ENCODE measurements at places on chromosomes 1 and 21. TPM values are rescaled to one million over a fixed set of nuclear protein-coding genes. Genes with fewer than 3 reads are reported as not detected.

The SNRNP40 gene
- 28.7 TPM for total RNA-seq

- peak; percentile 49 for DNase-seq
Observed at GRCh38 chr1:63892632-63893395, 119.0 kb downstream of the ROR1 start.

DNA sequence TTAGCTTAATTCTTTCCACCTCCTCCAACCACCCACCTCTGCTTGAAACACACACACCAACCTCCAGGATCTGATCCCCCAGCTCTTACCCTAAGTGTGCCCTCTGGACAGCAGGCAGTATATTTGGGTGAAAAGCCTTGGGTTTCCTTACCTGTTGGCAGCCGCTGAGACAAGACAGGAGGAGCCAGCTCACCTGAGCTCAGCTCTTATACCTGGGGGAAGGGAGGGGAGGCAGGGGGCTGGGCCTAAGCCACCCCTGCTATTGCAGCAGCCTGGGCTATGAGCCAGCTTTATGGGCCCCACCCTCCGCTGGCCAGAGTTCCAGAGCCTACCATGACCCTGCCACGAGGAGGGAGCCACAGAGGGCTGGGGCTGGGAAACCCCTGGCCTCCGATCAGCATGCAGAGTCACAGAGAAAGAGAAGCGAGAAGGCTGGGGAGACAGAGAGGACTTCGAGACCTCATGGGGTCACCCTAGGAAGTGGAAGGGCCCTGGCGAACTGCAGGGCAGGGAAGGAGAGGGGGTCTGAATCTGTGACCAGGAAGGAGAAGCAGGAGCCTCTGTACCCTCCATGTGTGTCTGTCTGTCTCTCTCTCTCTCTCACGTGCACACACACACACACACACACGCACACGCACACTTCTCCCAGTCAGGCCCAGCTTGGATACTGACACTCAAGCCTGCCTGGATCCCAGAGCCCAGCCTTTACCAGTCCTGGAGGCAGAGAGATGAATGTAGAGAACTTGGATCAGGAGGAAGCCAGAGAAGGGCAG, at the start of gene S100A14:
Gene S100A14 (minus strand): TSS at position 182 of the 773 bp plus-strand sequence. CDS start 467 bp downstream, outside the sequence.
- DNase-seq = peak; percentile 72

The C1orf74 gene
- 1.0 TPM for total RNA-seq

The CDC20 gene
- total RNA-seq = not detected

DNA sequence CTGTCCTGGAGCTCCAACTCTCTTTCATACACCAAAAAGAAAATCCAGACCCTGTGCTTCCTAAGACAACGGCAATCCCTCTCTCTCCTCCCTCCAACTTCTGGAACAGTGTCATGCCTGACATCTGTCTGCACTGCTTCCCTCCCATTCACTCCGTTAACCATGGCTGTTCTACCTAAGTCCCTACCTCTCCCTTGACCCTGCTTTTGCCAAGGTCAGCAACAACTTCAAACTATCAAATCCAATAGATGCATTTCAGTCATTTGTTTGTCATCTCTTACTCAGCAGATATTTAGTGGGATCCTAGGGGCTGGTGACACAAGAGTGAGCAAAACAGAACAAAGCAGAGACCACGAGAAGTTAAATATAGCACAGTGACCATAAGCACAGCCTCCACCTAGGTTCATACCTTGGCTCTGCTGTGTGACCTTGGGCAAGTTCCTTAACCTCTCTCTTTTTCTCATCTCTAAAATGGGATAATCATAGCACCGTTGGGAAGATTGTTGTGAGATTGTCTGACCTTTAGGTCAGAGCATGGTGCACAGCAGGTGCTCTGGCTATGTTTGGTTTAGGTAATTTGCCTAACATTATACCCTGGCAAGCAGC, 88.9 kb downstream of the TMEM53 start:
- no peak for DNase-seq

DNA sequence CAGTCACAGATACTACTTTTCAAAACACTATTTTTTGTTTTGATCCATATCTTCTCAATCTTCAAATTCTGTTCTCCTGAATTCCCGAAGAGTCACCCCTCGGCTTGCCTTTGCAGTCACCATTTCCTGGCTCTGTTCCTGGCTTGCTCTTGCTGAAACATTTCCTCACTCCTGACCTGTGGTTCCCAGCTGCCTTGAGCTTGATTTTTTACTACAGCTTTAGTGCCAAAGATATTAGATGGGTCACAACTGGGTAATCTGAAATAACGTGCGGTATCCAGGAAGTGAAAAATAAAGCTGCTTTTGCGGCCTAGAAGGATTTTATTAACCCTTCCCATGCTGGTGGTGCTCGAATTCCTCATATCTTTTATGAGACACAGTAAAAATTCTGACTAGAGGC, 318.8 kb downstream of the PCP4 start:
- DNase-seq = no peak

The CLCNKA gene
- 4.0 TPM for total RNA-seq

The RAB3B gene
- 1.3 TPM for total RNA-seq

GRCh38 chr1:152912900-152913299, 4.6 kb downstream of the IVL start:
- no peak for DNase-seq

The MAPKAPK2 gene
- total RNA-seq = 46.5 TPM

GRCh38 chr21:32545948-32546441, 39.3 kb downstream of the TCP10L start:
- no peak for DNase-seq

DNA sequence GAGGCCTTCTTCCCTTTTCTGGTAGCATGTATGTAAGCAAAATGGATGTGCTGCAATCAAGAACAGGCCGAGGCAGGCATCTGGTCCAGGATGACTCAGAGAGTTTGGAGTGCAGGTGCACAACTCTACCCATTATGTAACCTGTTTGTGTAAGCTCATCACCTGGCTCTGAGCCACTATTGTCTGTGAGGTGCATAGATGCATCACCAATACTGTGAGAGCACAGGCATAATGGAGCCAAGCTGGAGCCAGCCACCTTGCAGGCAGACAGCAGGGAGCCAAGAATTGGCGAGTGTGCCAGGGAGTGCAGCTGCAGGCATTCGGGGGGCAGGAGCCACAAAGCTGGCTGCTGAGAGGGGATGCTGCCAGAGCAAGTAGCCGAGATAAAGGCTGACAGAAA, 549.9 kb upstream of the RGS18 start:
- DNase-seq = no peak

DNA sequence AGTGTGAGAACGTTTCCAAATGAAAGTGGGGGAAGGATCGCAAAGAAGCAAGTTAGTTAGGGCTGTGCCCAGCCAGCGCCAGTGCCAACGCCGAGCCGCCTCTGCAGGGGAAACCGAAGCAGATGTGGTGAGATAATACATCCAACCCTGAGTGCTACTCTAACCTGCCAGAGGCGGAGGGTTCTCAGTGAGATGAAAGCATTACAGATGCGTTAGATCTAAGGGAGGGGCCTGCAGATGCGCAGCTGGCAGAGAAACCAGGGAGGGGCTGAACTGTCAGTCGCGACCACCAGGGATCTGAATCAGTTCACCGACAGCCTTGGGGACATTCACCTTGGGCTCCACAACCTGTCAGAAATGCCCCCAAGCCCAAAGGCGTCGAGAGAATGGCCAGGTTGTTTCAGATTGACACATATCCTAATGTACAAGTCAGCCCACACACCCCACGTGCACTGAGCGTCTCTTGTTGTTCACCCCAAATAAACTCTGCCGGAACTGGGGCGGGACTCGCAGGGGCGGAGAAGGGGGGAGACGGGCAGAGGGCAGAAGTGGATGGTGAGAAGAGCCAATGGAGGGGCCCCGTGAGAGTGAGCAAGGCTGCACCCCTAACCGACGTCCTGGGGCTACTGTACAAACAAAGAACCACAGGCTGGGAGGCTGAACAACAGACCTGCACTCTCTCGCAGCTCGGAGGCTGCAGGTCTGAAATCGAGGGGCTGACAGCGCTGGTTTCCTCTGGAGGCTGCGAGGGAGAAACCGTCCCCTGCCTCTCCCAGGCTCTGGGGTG, 8.7 kb upstream of the UMODL1 start:
- no peak for DNase-seq

GRCh38 chr1:203274603-203275381, 30.5 kb upstream of the BTG2 start:
- peak; percentile 33 for DNase-seq

- DNase-seq = no peak
Observed at GRCh38 chr1:233679591-233680373, 65.9 kb downstream of the KCNK1 start.

GRCh38 chr21:41170442-41170841, 2.5 kb downstream of the BACE2 start:
- peak; percentile 68 for DNase-seq

The HPDL gene
- not detected for total RNA-seq

DNA sequence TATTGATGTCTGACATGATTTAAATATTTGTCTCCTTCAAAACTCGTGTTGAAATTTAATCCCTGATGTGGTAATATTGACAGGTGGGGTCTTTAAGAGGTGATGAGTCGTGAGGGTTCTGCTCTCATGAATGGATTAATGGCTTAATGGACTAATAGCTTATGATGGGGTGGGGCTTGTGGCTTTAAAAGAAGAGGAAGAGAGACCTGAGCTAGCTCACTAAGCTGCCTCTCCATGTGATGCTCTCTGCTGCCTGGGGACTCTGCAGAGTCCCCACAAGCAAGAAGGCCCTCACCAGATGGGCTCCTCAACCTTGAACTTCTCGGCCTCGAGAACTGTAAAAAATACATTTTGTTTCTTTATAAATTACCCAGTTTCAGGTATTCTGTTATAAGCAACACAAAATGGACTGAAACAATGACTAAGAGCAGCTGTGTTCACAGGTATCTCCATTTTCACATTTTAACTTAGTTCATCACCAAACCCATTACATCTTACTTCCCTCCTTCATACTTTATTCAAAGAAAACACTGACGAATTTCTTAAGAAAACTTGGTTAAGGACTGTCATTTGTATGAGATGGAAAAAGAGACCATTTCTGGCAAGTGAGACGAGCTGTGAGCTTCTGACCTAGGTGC, 12.1 kb upstream of the AIM2 start:
- no peak for DNase-seq

The ZNF593OS gene
- total RNA-seq = not detected

- DNase-seq = no peak
Observed at GRCh38 chr1:29686012-29686930, 449.9 kb downstream of the PTPRU start.

The PCBP3 gene
- total RNA-seq = 1.3 TPM

- no peak for DNase-seq
Observed at GRCh38 chr21:42237577-42237976, 18.6 kb downstream of the ABCG1 start.

The CLCA4 gene
- total RNA-seq = not detected

DNA sequence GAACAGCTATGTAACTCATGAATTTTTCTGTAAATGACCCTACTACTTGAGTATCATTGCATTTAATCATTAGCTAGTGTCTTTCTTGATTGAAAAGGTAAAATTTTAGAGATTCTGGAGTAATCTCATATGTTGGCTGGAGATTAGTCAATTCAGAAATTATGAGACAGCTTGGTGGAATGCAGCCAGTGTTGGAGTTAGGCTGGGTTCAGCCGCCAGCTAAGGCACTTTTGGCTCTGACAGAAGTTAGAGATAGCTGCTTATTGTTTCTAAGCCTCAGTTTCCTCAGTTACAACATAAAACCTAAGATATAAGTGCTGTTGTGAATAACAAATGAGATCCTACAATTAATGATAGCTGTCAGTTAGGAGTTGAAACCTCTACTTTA, 49.4 kb downstream of the TBCE start:
- no peak for DNase-seq

GRCh38 chr1:2322581-2323211, 68.7 kb downstream of the MORN1 start:
- DNase-seq = peak; percentile 53

The HRNR gene
- total RNA-seq = not detected

- no peak for DNase-seq
Observed at GRCh38 chr1:217089361-217090014, 366.3 kb upstream of the ESRRG start.

- no peak for DNase-seq
Observed at GRCh38 chr21:37542512-37542911, 175.9 kb downstream of the DYRK1A start.

DNA sequence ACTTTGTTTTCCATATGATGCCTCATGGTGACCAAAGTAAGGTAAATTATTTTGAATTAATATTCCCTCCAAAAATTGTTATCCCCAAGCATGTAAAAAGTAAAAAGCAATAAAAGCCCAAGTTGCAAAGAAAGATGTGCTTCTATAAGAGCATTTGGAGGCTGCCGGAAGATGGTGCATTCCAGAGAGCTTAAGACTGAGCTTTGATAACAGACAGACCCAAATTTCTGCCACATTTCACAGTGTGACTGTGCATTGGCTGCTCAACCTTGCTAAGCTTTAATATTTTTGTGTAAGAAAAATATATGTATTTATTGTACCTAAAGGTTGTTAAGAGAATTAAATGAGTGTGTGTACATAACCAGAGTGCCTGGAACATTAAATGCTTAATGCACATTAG, 67.9 kb downstream of the CYYR1 start:
- DNase-seq = no peak

The SLC44A5 gene
- 5.4 TPM for total RNA-seq

The MIXL1 gene
- total RNA-seq = not detected

The KRTAP13-2 gene
- not detected for total RNA-seq

GRCh38 chr1:23184212-23184934, 15.7 kb upstream of the LUZP1 start:
- peak; percentile 33 for DNase-seq

DNA sequence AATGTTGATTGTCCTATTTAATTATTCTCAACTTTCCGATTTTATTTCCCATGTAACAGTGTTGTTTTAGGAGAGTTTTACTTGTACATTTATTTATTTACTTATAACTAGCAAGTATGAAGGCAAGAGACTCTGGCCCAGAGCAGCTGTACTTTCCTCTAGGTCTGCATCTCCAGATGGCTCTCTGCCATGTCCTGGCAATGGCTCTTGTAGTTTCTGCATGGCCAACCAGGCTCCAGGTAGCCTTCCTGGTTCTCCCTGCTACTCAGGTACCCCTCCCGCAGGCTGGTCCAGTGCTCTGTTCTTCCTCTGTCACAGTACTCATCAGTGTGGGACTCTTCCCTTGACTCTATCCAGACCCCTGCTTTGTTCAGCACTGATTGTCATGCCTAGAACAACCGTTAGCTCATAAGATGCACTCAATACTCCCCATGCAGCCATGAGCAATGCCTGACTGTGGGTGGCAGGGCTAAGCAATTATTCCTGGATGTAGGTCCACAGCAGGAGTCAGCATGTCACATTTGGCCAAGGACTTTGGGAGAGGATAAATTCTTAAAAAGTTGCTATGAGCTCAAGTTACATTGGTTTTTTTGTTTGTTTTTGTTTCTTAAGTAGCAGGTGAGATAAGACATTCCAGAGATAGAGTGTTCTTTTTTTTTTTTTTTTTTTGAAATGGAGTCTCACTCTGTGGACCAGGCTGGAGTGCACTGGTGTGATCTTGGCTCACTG, 10.9 kb upstream of the IL20 start:
- DNase-seq = peak; percentile 73

GRCh38 chr1:29499104-29499650, 262.9 kb downstream of the PTPRU start:
- DNase-seq = no peak

Measured in body of pancreas (tissue), 4 donors.